Fibroblast of skin of left biceps (primary cell): ENCODE measurements at places on chromosomes 1 and 21.

- DNase-seq, result peak; percentile 64
These were observed 156.0 kb downstream of the RERE start for GRCh38 chr1:8661185-8662110.

DNA sequence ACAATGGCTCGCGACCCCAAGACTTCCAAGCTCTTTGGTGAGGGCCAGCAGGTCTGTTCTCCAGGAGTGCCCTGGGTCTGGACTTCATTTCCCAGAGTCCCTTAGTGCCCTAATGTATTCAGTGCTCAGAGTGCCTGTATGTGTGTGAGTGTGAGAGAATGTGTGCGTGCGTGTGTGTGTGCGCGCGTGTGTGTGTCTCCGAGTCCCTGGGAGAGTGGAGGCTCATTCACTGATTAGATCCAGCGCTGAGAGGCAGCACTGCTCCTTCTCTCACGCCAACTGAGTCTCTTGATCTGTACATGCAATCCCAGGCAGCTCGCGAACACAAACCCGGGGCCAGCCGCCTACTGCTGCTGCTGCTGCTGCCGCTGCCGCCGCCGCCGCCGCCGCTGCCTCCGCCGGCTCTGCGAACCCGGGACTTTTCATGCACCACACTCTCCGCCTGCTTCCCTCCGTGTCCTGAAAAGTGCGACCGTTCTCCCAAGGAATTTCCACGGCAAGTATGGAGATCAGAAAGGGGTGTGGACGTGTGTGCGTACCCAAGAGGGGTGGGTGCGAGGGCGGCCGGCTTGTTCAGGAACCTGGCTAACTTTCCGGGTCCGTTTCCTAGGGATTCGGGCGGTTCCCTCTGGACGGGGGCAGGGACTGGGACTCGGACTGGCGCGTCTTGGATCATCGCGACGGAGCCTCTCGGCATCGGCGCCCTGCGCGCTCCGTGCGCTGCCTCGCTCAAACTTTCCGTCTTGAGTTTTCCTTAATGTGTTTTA lies at the start of gene RNF220:
Gene RNF220 (plus strand): TSS at position 225 of the 767 bp plus-strand sequence.
- DNase-seq, result peak; percentile 25

DNA sequence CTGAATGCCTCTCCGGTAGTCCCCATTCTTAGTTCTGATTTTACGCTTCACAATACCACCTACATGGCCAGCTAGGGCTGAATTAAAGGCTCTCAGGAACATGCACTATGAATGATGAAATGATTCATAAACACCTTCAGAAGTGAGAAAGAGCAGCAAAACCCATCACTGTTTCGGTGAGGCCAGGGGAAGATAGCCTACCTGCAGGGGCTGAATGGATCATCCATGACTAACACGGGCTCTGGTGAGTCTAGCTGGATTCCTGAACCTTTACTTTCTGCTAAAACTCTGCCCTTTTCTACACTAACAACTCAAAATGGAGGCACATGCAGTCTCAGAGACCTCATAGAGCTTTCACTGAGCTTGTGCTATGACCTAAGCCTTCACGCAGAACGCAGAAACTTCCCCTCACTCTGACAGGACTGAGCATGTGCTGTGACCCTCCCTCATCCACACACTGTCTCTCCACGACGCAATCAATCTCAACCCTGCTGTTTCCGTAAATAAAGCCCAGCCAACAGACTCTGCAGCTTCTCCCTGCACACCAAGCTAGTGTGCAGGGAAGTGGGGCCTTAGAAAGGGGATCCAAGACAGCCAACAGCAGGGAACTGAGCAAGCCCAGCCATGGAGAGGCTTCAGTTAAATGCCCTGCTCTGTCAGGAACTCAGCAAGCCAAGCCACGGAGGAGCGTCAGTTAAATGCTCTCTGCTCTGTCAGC lies 207.8 kb downstream of the SLC45A1 start:
- peak; percentile 91 for DNase-seq

DNA sequence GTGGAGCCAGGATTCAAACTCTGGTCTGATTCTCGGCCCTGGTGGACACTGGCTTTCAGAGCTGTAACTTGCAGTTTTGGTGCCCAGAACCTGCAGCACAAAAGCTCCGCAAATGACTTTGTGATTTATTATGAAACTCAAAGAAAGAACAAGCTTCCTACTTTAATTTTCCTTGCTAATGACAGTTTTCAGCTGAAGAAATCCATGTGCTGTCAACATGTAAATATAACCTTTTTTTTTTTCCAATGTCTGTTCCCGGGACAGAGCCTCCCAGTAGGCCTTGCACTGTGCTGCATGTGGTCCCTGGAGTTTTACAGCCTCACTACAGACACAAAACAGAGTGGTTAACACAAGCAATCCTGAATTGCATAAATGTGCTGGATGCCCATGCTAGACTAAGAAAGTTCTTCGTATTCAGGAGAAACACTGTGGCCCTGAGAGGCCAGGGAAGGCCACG lies 62.3 kb upstream of the ANGPTL1 start:
- DNase-seq, result no peak

GRCh38 chr1:111723091-111723806 lies 15.9 kb downstream of the INKA2 start:
- DNase-seq, result no peak

- no peak for DNase-seq
These were observed 8.4 kb downstream of the C1orf87 start for GRCh38 chr1:60065199-60065598.

DNA sequence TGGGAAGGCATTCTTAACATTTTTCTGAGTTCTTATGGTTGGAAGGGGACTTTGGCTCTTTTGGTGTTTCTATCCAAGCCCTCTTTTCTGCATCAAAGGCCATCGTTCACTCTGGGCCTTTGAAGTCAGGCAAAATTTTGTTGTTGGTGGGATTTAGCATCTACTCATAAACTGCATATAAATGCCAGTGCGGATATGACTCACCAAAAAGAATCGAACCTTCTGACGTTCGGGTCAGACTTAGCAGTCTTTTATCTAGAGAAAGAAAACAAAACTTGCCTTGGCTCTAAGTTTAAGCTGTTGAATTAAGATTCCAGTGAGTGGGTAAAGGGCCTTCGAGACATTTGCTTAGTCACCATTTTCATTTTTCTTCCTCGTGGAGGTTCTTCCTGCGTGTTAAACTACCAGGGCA lies 51.4 kb downstream of the EVA1C start:
- no peak for DNase-seq

GRCh38 chr1:43954036-43954435 lies 7.3 kb downstream of the IPO13 start:
- no peak for DNase-seq

GRCh38 chr21:44727757-44728156 lies 16.4 kb upstream of the TSPEAR start:
- DNase-seq, result no peak

DNA sequence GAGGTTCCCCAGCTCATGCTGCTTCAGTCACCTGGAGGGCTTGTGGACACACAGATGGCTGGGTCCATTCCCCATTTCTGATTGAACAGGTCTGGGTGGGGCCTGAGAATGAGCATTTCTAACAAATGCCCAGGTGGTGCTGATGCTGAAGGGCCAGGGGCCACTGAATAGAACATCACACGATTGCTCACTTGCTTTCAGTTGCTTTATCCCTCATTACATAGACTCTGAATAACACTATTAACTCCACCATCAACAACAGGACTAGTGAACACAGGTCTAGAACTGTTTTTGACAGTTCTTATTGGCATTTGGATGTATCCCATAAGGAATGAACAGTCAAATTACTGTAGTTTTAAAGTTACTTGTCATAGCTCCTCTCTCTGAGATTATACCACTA lies 12.1 kb downstream of the TRAPPC10 start:
- DNase-seq, result no peak

DNA sequence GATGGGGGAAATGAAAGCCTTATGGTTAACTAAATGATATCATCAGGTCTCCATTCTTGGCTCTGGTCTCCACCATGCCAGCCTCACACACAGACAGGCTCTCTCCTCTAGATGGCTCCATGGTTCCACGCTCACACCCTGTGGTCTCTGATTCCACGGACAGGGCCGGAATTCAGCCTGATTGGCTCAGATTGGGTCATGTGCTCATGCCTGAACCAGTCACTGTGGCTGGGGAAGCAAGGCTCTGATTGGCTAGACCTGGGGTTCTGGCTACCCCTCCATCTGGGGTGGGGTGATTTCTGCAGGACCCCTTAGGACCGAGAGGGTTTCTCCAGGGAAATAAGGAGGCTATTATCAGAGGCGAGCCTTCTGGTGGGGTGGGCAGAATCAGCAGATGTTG lies 277.0 kb downstream of the PTPRU start:
- peak; percentile 11 for DNase-seq

- DNase-seq, result no peak
These were observed 144.1 kb upstream of the AJAP1 start for GRCh38 chr1:4510276-4510691.

DNA sequence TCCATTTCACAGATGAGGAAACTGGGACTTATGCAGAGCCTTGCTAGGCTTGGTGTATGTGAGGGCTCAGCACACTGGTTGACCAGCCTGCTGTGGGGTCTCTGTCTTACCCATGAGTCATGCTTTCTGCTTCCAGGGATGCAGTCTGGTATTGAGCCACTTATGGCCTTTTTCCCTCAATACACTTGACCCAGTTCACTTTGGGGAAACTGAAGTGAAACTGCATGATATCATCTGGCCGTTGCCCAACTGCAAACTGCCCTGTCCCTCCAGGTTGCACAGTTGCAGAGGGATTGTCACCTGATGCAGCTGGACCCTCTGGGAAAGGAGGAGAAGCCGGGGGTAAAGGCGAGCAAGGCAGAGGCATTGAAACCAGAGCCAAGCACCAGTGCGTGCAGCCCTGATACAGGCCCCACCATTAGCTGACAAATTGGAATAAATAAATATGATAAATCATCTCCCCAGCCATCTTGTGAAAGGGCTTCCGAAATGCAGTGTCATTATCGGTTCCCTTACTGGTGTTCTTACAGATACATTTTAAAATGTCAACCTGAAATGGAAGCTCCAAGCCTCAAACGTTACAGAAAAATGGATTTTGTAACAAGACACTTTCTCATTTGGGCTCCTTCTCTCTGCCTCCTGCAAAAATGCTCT lies 39.3 kb upstream of the DUSP10 start:
- no peak for DNase-seq

DNA sequence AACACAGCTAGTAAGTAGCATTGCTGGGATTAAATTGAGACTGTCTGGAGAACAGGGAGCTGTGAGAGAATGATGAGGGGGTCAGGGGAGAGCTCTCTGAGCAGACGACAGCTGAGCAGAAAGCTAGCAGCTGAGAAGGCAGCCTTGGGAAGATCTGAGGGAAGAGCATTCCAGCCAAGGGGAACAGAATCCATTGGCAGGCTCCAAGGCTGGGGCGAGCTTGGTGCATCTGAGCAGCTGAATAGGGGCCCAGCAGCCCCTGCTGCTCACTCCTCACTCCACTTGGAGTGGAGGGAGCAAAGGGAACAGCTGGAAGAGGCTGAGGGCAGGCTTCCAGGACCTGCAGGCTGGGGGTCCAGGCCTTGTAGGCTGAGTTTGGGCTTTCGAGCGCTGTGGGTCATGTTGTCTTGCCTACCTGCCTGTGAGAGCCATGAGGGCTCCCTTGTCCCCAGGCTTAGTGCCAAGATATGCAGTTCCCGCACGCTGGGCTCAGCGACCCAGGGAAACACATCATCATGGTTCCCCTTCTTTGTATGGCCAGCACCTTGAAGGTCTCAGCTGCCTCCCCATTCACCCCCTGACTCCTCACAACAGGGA lies 10.5 kb downstream of the ACOT11 start:
- DNase-seq, result no peak

DNA sequence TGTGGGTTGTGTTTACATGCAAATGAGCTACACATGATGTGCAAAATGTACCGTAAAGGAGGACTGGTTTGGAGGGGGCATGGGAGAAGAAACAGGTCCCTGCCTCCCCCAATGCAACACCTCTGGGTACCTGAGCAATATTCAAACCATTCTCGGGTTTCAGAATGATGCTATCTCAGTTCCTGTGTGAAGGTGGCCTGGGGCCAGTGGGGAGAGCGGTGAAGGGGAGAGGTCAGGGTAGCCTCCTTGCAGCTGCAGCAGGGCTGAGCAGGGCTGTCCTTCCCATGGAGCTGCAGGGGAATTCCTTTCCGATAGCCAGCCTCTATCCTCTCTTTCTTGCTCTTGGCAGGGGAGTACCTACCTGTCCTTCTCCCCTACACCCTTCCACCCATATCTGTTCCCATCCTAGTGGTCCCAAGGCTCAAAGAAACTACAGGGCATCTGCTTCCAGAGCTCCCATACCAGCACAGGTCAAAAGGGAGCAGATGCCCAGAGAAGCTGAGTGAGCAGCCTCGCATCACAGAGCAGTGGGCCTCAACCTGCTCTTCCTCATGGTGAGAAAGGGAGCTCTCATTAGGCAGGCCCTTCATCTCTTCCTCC lies 11.9 kb downstream of the MEF2D start:
- no peak for DNase-seq

- DNase-seq, result no peak
These were observed 3.7 kb downstream of the AURKAIP1 start for GRCh38 chr1:1371364-1371745.

GRCh38 chr1:201310986-201311355 lies 27.7 kb downstream of the PKP1 start:
- no peak for DNase-seq

GRCh38 chr21:42248783-42249597 lies 30.1 kb downstream of the ABCG1 start:
- DNase-seq, result no peak

GRCh38 chr1:31227891-31228568 lies 11.7 kb downstream of the NKAIN1 start:
- DNase-seq, result no peak

GRCh38 chr1:93715529-93716126 lies 34.0 kb upstream of the BCAR3 start:
- DNase-seq, result no peak

DNA sequence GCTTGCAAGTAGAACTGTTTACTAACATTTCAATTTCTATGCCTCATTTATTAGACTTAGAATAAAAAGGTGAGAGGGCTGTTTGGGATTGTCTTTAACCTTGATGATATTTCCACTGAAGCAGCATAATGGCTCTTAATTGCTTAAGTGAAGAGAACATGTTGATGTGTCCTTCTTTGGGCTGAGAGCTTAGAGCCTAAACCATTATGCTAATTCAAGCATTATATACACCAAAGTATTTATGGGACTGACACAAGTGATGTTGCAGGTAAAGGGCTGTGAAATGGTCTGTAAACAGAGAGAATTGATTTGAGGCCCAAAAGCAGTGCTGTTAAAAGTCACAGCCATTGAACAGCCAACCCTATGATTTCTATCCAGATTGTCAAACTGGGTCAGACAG lies 113.9 kb downstream of the ATG4C start:
- DNase-seq, result no peak

DNA sequence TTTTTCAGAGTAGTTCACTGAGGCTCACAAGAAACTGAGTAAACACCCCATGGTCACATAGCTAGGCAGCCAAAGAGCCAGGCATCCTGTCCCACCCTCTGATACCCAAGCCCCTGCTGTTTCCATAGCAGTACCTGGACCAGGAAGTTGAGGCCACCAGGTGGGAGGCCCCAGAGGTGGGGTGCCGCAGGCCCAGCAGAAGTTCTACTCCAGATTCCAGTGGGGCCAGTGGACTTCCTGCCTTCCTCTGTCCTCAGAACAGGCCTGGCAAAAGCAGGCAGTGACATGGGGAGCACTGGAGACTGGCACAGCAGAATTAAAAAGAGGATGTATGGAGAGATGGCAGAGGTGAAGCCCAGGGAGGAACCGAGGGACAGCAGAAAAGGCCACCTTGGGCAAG lies 19.0 kb downstream of the FOXO6 start:
- DNase-seq, result no peak
